CD8-positive, alpha-beta T cell (primary cell): ENCODE measurements at places on chromosomes 3 and 15. TPM values are rescaled to one million over a fixed set of nuclear protein-coding genes. Genes with fewer than 3 reads are reported as not detected.

GRCh38 chr3:198062068-198062465, 102.0 kb downstream of the LMLN start:
- DNase-seq = no peak

Gene TRPM1
- total RNA-seq = not detected

Gene RLBP1
- total RNA-seq = not detected

- DNase-seq = no peak
These were observed 96.0 kb upstream of the CDIN1 start for GRCh38 chr15:36483409-36483808.

GRCh38 chr3:153829606-153830170, 291.5 kb upstream of the ARHGEF26 start:
- DNase-seq = no peak

Gene C2CD4A
- 0.08 TPM for total RNA-seq

Gene AMOTL2
- total RNA-seq = not detected
